ENCODE measurements at places on chromosomes 11 and 22. TPM values are rescaled to one million over a fixed set of nuclear protein-coding genes. Genes with fewer than 3 reads are reported as not detected.

- H3K4me1 ChIP-seq: no peaks in the 10 kb centered on the region
- no peak for DNase-seq
- H3K27ac ChIP-seq: no peak overlapping the region
- H3K4me3 ChIP-seq: no peak overlapping the region
- no peaks in the 10 kb centered on the region for H3K27me3 ChIP-seq
- no peaks in the 10 kb centered on the region for H3K36me3 ChIP-seq
Observed at GRCh38 chr22:36629320-36629719, 74.2 kb downstream of the CACNG2 start.

- peaks cover 81% of the 10 kb centered on the region for H3K36me3 ChIP-seq
- H3K27ac ChIP-seq: no peak overlapping the region
- no peaks in the 10 kb centered on the region for H3K27me3 ChIP-seq
- no peak overlapping the region for H3K4me3 ChIP-seq
Observed at GRCh38 chr11:35207471-35208403, 68.8 kb downstream of the CD44 start.

- no peaks in the 10 kb centered on the region for H3K27me3 ChIP-seq
- no peak for DNase-seq
- H3K4me1 ChIP-seq: no peaks in the 10 kb centered on the region
- no peak overlapping the region for H3K27ac ChIP-seq
- H3K4me3 ChIP-seq: no peak overlapping the region
Observed at GRCh38 chr11:45459491-45459890, 173.3 kb upstream of the SYT13 start.

GRCh38 chr11:5151713-5152153 lies 2.8 kb downstream of the OR52A1 start:
- no peaks in the 10 kb centered on the region for H3K27me3 ChIP-seq
- H3K27ac ChIP-seq: no peak overlapping the region
- no peak for DNase-seq
- no peaks in the 10 kb centered on the region for H3K4me1 ChIP-seq

Gene MRGPRX4
- polyA plus RNA-seq: not detected
